Activated T-helper 1 cell treated with Interleukin-2 at 50 U/mL for 16 hours (primary cell): ENCODE measurements at places on chromosomes 3 and 15.
A peak's percentile ranks its signal among the peaks of the same experiment; 100 is the strongest.

GRCh38 chr3:169863458-169863899 is 6.3 kb downstream of the LRRC31 start:
- peak; percentile 31 for DNase-seq

- DNase-seq = no peak
Measured at GRCh38 chr3:168085491-168086119, 10.1 kb downstream of the GOLIM4 start.

DNA sequence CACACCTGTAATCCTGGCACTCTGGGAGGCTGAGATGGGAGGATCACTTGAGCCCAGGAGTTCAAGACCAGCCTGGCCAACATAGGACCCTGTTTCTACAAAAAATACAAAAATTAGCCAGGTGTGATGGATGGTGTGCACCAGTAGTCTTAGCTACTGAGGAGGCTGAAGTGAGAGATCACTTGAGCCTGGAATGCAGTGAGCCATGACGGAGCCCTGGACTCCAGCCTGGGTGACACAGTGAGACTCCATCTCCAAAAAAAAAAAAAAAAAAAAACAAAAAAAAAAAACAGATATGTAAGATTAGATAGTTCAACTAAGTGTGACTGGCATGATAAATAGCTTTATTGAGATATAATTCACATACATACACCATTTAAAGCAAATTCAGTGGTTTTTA is 9.7 kb downstream of the RBSN start:
- DNase-seq = no peak

DNA sequence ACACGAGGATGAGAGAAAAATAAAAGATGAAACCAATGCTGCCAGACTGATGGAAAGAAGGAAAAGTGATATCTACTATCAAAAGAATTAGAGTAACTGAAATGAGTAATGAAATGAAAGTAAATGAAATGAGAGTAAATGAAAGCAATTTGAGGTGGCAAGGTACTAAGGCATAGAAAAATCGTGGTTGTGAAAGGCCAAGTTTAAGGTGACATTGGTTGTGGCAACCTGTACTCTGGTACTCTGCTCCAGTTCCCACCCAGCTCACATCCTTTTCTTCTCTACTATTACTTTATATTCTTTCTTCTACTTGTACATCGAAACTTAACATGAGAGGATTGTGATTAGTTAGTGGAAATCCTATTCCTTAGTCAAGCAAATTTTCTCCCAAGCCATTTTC is 10.1 kb downstream of the RFX7 start:
- no peak for DNase-seq

DNA sequence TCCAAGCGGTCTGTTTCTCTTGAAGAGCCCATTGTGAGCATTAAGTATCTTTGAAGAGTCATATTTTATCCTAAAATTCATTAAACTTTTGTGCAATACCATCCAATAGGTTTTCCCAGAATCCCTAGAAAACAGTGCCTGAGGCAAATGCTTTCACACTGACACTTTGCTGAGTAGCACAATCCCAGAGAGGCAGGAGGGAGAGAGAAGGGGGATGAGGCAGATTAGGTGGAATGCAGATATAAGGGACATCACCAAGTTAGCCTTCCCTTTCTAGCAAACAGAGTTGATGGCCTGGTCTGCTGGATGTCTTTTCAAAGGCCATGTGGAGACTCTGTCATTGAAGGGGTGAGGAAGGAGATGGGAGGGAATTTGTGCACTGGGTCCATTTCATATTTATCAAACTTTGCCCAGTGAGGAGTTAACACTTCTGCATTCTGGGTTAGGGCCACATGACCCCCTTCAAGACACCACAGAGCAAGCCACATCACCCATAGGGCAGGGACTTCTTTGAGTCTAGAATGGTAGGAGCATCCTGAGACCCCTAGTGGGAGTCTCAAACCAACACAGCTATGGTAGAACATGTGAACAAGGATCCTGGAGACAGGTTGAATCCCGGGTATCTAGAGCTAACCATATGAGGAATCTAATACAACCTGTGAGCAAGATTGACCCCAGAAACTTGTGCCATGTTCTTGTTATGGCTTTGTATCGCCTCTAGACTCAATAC is 32.0 kb upstream of the SEMA6D start:
- DNase-seq = no peak

DNA sequence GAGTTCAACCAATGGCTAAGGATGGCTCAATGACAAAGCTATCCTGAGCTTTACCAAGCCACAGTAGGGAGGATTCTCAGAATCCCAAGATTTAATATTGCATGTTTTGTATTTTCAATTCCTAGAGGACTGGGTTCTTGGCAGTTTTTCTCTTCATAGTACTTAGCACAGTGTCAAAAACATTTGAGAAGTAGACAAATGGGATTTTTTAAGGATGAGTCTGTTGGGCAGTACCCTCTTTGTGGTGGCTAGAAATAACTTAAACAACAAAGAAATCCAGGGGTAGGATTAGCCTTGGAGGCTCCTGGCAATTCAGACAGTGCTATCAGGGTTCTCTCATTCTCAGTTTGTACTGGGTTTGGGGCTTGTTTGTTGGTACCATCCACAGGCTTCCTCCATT is 212.8 kb upstream of the RORA start:
- DNase-seq = no peak

DNA sequence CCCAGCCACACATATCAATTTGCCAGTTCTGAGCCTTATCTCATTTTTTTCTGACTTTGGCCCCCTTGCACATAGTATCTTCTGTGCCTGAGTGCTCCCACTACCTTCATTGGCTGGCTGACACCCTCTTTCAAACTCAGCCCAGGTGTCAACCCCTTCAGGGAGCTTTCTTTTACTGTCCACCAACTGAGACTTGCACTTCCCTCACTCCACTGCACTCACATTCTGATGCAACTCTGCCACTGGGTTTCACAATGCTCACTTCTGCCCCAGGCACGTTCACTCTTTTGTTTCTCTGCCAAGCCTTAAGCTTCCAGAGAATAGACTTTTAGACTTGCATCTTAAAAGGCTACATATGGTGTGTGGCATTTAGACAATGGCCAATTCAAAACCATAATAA is 101.5 kb upstream of the CBLB start:
- no peak for DNase-seq

GRCh38 chr3:138148503-138148902 is 16.3 kb upstream of the A4GNT start:
- no peak for DNase-seq

DNA sequence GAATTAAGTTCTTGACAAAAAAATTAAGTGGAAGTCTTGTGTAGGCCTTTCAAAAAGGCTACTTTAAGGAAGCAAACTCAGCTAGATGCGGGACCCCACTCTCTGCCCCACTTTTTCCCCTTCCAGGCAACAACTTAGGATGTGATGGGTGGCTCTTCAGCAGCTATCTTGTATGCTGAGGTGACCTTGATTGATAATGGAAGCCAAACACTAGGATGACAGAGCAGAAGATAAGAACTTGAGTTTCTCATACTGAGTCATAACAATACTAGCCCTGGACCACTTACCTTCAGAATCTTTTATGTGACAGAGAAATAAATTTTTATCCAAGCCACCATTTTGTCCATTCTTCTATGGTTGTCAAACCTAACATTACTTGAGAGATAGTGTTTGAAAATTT is 16.1 kb downstream of the PDCD10 start:
- no peak for DNase-seq

- no peak for DNase-seq
Measured at GRCh38 chr3:102630531-102630930, 195.7 kb downstream of the ZPLD1 start.

- DNase-seq = no peak
Measured at GRCh38 chr3:15297608-15298350, 34.6 kb downstream of the SH3BP5 start.

DNA sequence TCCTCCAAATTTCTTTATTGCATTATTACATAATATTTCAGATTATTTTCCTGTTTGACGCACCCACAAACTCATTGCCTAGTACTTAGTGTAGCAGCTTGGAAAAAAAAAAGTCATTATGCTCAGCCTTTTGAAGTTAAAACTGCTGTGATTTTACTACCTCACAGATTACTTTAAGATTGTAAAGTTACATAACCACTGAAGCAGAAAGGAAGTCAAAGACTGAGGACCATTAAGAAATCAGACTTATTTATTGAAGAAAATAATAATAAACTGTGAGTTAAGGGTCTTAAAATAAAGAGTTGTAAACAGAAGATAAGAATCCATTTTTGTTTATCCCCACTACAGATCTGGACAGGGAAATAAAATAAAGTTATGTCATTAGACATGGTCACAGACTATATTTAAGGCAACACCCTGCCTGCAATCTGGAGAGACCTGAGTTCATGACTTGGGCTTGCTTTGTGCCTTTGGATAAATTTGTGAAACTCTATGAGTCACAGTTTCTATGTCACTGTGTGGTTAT is 212.1 kb upstream of the ROBO2 start:
- DNase-seq = no peak

DNA sequence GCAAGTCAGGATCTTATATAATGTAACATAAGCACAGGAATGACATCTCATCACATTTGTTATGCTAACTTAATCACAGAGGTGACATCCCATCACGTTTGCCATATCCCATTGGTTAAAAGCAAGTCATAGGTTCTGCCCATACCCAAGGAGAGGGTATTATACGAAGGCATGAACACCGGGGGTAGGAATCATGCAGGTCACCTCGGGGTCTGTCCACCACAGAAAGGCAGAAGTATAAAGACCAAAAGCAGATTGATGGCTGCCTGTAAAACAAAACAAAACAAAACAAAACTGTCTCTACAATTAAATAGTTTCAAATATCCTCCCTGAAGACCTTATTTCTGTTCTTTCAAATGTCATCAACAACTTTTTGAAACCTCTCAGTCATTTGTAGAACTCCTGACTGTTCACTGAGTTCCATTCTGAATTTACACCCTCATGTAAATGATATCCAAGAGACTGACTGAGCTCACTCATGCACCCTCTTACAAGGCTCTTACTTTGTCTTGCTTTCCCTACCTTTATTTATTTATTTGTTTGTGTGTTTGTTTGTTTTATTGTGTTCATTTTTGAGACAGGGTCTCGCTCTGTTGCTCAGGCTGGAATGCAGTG is 22.7 kb upstream of the ZNF639 start:
- no peak for DNase-seq

DNA sequence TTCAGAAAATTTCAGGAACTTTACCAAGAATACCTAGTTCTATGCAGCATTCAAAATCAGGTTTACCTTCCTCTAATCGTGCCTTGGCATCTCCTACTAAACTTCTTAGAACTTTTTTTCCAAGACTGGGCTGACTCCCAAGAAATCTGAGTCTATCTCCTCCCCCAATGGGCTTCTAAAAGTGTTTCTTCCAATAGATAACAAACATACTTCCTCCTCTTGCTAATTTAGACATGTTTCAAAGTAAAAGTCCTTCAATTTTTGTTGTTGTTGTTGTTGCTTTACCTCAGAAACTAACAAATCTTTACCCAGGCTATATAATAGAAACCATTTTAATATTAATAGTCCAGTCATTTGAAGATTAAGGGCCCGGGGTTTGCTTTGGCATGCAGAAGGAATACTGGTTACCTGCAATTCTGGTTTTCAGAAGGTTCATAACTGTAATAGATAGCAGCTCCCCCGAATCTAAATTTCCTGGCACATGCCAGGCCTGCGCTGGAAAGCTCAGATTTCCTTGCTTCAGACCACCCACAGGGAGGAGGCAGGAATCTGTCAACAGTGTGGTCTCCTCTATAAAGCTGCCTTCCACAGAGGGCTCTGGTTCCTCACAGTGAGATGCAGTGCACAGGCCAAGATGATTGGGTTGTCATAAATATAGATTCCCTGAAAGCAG is 188.7 kb downstream of the THRB start:
- DNase-seq = no peak

DNA sequence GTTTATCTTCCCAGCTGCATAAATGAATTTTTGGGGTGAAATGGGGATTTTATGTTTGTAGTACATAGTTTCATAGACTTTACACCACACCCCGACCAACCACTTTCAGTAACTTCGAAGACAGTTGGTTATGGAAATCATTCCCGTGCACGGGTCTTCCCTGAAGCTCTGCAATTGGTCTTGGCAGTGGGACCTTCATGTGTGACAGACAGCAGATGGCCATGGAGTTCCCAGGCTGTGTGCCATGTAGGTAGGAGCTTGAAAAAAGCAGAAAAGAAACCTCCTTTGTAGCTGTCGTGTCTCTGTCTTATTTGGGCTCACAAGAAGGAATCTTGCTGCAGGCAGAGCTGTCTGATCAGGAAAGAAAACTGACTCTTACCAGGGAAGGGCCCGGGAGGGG is 25.9 kb downstream of the EXOG start:
- no peak for DNase-seq

DNA sequence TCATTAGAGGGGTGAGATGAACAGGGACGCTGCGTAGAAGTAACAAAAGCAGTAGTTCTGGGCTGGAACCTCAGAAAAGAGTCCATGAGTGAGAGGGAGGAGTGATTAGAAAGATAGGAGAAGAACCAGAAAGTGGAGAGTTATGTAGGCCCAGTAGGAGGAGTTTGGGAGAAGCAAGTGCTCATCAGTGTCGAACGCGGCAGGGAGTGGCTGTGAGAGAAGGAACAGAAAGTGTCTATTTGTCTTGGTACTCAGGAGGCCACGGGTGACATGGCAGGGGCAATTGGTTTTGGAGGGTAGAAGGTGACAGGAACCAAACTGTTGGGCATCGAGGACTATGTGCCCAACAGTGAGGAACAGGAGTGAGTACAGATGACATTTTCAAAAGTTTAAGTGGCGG is 1.3 kb upstream of the INSYN1 start:
- DNase-seq = no peak

- DNase-seq = no peak
Measured at GRCh38 chr15:79562403-79562815, 130.3 kb downstream of the MINAR1 start.

DNA sequence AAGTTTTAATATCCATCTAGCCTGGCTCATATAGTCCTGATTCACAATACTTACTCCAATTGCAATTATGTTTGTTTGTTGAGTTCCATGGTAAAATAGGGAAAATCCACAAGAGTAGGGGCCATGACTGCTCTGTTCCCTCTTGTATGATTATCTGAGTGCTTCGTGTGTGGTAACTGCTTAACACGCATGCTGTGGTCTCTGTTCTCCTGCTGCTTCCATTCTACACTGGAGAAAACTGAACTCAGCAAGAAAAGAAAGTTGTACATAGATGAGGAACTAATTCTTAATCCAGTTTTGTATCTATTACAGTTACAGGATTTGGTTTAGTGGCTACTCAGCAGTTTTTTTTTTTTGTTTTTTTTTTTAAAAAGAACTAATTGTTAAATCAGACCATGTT is 223.0 kb upstream of the SATB1 start:
- no peak for DNase-seq

DNA sequence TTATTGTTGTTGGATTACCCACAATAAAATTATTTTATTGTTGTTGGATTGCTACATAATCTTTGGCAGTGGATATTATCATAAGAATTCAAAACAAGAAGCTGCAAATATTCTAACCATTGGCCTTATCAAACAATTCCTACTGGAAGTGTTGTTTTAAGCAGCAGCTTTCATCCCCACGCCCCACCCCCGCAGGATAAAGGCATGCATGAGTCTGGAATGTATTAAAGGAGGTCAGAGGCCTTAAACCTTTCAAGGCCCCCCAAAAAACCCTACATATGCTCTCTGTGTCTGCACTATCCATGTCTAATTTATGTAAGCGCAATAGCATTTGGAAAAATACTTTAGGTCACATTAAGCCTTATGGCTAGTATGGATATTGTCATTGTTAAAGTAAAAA is 23.1 kb downstream of the P3H2 start:
- DNase-seq = no peak
